ENCODE measurements at places on chromosomes 12 and 14.
A peak's percentile ranks its signal among the peaks of the same experiment; 100 is the strongest.

GRCh38 chr12:132423251-132423819 is 66.6 kb upstream of the FBRSL1 start:
- no peak for DNase-seq

DNA sequence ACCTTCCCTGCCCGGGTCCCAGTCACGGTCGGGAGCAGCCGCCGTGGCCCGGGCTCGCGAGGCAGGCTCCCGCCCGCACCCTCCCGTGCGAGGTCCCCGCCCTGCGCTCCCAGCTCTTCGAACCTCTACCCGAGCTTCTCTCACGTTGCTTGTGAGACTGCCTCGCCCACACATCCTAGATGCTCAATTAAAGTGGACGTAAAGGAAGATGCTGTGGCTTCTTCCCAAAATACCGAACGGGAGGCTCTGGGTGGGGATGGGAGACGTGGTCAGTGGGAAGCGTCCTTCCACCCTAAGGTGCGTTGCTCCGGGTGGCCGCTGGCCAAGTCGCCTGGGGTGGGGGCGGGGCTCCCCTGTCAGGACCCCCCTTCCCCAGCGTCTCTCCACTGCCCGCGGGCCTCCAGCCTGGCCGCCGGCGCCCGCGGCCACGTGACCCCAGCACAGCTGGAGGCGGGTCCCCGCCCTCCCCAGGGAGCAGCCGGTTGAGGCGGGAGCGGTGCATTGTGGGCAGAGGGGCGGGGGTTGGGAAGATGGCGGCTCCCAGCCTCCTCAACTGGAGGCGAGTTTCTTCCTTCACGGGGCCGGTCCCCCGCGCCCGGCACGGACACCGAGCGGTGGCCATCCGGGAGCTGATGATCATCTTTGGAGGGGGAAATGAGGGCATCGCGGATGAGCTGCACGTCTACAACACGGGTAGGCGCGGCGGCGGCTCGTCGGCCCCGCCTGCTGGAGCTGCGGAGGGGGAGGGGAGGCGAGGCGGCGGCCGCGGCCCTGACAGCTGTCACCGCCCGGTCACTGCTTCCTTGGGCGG is at the start of gene HCFC2:
HCFC2 (plus strand) TSS at position 501 of the 811 bp plus-strand sequence; CDS start at position 531, 30 bp downstream.
- DNase-seq, result peak; percentile 91

GRCh38 chr14:76191297-76191696 is 39.6 kb downstream of the GPATCH2L start:
- DNase-seq, result no peak

- no peak for DNase-seq
Measured at GRCh38 chr14:59389936-59390335, 75.2 kb downstream of the GPR135 start.

- no peak for DNase-seq
Measured at GRCh38 chr12:121096199-121096798, 36.4 kb upstream of the P2RX7 start.

DNA sequence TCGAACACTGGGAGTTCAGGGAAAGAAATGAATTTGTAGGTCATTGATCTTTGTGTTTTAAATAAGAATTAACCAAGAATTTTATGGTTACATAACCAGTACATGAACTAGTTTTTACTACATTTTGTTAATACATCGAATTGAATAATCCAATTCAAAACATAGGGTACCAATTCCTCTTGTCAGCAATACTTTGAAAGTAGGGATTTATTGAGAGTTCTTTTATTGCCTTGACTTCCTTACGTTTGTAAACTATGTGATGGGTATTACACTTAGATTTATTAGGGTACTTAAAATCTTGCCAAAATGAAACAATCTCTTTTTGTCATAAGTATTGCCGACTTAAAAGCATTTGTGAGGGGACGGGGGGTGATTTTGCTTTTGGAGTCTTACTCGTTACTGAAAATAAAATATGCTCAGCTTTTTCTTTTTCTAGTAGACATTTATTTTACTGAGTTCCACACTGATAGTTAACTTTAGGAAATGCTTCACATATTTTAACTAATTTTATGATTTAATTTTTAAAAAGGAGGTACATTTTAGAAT is 22.4 kb downstream of the SOCS2 start:
- no peak for DNase-seq

- DNase-seq, result no peak
Measured at GRCh38 chr12:9731393-9731792, 1.5 kb downstream of the CLECL1 start.

DNA sequence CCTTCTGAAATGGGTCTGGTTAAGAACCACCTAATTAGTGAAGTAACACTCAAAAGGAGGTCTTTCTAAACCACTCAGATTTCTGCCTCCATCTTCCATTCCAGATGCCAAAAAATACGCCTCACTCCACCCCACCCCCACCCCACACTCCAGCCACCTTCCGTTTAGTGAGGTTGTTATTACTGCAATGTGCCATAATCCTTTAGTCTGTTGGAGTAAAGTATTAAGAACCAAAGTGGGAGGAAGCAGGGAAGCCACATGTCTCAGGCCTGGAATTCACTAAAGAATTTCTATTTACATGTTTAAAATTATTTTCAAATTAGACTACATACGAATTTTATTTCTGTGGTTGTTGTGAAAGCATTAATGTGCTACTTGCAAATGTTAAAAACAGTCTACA is 7.4 kb downstream of the KIF21A start:
- no peak for DNase-seq

- DNase-seq, result no peak
Measured at GRCh38 chr12:116591855-116592637, 32.9 kb downstream of the MAP1LC3B2 start.

DNA sequence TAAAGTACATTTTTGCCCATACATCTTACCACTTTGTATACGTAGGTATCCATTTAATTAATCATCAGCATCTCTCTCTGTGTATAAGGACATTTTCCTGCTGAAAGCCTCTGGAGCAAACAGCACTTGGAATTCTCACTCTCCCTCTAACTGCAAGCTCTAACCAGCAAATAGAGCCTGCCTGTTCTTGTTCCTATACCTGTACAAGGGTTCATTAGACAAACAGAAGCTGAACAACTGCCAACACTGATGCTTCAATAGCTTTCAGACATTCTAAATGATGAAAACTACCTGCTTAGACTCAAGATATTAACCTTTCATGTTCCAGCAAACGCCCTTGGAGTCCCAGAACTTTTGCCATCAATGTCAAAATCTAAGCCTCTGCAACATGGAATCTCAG is 98.0 kb downstream of the KCNH5 start:
- DNase-seq, result no peak

DNA sequence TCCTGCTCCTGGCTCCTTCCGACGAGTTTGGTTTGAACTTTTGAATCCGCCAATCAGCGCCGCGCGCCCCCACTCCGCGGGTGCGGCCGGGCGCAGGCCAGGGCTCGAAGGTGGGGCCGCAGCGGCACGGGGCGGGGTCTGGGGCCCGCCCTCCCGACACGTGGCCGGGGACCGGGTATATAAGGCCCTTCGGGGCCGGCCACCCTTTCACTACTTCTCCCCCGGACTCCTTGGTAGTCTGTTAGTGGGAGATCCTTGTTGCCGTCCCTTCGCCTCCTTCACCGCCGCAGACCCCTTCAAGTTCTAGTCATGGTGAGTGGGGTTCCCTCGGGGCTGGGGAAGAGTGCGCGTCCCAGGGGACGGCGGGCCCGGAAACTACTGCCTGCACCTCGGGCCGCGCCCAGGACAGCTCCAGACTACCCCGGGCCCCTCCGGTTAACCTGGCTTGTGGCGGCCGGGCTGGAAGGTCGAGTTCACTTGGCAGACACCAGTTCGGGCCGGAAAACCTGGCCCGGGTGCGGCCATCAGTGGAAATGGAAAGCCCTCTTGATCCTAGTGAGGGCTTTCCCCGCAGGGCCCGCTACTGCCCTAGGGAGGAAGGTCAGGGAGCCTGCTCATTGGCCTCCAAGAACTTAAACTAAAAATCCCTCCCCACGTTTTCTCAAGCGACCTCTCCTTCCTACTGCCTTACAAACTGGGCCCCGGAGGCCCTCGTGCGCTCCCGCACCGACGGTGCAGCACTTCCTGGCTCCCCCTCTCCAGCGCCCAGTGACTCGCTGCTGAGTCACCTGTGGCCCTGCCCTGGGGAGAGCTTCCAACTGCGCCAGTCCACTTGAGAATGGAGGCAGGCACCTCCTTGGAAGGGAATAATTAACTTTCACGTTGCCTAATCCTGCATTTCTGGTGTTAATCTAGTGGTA is at the start of gene TUBA1C:
TUBA1C (plus strand) TSS at position 210 of the 920 bp plus-strand sequence; CDS start at position 310, 100 bp downstream.
- DNase-seq, result peak; percentile 94

- no peak for DNase-seq
Measured at GRCh38 chr12:120350576-120351350, 18.2 kb downstream of the MSI1 start.

- DNase-seq, result no peak
Measured at GRCh38 chr12:128790221-128790620, 33.5 kb downstream of the SLC15A4 start.

DNA sequence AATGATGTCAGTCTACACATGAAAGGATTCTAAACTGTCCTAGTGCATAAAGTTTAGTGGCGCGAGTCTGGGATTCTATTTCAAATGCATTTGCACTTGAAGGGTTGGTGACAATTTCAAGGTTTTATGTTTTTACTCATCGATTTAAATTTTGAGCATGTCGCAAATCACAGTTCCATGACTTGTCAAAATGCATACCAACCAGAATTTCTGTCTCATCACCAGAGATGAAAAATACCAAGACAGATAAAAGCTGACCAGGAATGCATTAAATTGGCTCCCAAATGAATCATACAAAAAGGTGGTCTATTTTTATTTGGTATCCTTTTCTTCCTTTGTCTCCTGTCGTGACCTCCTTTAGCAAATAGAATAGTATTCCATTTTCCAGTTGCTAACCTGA is 25.2 kb downstream of the TMEM30B start:
- no peak for DNase-seq

DNA sequence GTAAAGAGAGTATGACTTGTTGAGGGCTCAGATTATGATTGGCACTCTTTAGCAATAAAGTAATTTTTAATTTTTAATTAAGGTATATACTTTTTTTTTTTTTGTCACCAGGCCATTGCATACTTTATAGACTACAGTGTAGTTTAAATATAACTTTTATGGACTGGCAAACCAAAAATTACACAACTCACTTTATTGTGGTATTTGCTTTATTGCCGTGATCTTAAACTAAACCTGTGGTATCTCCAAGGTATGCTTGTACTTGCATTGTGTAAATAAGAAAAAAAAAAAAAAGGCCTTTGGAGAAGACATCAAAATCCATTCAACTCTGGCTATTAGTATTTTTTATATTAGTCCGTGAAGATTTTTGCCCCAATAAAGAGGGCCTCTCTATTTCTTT is 646.7 kb upstream of the FOXG1 start:
- DNase-seq, result no peak

DNA sequence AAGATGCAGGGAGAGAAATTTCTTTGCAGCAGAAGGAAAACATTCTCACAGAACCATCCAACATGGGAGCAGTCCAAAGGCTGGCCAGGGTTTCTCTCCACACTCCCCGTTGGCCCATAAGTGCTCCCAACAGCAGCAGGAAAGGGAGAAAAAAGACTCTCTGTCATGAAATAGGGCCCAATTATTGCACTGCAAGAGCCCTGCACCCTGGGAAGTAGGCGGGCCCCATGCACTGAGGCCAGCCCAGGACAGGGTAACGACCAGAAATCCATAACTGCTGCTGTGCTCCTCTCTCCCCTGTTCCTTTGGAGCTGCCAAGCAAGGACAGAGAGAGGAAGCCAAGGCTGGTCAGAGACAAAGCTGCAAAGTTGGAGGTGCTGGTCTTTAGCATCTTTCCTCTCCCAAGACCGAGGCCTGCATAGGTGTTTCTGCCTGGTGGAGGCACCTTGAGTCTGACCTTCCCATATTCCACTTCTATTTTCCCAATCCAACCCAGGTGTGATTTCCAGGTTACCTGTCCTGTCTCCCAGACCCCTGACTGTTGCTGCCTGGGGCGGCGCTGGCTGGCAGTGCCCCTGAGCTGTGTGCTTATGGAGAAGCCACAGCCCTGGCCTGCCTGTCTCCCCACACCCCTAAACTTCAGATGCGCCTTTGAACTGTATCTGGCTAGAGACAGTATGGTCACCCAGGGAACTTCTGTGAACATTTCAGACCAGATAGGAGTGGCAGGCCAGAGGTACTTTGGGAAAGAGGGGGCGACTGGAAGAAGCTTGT is 6.8 kb downstream of the GALNT16 start:
- DNase-seq, result no peak

DNA sequence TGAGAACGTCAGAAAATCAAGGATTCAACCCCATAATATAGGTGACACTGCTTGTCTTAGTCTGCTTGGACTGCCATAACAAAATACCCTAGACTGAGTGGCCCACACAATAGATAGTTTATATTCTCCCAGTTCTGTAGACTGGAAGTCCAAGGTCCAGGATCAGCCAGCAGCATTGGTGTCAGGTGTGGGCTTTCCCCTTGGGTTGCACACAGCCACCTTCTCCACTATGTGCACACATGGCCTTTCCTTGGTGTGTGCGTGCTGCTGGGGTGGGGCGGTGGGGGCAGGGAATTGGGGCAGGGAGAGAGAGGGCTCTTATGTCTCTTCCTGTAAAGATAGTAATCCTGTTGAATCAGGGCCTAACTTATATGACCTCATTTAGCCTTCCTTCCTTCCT is 106.4 kb downstream of the SLC25A47 start:
- DNase-seq, result no peak

GRCh38 chr12:108905725-108906124 is 25.8 kb downstream of the DAO start:
- no peak for DNase-seq

GRCh38 chr14:104223101-104224041 is 85.0 kb downstream of the KIF26A start:
- no peak for DNase-seq

DNA sequence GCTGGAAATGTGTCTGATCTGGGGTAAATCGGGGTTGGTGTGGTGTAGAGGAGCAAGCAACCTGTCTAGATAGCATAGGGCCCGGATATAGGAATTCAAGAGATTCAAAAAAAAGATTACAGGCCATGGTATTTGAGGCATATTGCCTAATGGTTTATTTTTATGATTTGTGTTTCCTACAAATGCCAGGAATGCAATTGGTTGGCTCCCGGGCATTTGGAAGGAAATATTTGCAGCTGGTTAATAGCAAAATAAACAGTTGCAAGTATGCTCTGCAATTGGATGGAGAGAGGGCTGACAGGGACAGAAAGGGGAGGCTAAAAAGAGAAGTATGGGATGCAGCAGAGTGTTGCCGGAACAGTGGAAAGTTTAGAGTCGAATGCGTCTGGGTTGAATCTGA is 315.6 kb upstream of the ATP2B1 start:
- no peak for DNase-seq

DNA sequence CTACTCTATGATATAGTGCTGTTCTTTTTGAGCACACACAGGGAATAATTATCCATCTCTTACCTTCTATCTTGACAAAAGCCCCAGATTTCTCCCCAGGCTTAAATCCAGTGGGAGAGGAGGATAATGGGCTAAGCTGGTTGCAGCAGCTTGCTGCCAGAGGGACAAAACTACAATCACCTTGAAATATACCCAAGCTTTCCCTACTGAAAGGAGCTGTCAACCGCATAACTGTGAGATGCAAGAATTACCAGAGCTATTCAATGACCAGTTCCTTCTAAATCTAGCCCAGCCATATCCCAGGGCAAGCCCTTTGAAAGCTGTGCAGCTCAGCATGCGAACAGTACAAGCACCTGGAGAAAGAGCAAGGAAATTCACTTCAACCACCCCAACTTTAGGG is 943 bp upstream of the MGAT4C start:
- no peak for DNase-seq

GRCh38 chr12:131500564-131500963 is 210.3 kb upstream of the SFSWAP start:
- DNase-seq, result no peak
